ENCODE measurements at places on chromosomes 16 and 17.
A peak's percentile ranks its signal among the peaks of the same experiment; 100 is the strongest.

DNA sequence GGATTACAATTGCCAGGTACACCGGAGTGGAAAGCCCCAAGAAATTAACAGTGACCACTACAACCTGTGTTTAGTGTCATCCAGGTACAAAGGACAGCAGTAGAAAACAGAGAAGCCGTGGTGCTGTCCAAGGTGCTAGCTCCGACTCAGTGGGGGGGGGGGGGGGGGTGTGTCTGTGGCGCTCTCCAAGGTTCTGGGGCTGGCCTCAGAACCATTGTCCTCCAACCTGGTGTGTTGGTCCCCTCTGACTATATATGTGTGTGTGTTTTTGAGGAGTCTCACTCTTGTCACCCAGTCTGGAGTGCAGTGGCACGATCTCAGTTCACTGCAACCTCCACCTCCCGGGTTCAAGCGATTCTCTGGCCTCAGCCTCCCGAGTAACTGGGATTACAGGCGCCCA lies 5.8 kb upstream of the ZNF23 start:
- DNase-seq, result no peak

GRCh38 chr17:42334677-42335076 lies 46.4 kb downstream of the STAT5A start:
- DNase-seq, result no peak

GRCh38 chr16:2919511-2920255 lies 8.0 kb downstream of the FLYWCH1 start:
- no peak for DNase-seq

DNA sequence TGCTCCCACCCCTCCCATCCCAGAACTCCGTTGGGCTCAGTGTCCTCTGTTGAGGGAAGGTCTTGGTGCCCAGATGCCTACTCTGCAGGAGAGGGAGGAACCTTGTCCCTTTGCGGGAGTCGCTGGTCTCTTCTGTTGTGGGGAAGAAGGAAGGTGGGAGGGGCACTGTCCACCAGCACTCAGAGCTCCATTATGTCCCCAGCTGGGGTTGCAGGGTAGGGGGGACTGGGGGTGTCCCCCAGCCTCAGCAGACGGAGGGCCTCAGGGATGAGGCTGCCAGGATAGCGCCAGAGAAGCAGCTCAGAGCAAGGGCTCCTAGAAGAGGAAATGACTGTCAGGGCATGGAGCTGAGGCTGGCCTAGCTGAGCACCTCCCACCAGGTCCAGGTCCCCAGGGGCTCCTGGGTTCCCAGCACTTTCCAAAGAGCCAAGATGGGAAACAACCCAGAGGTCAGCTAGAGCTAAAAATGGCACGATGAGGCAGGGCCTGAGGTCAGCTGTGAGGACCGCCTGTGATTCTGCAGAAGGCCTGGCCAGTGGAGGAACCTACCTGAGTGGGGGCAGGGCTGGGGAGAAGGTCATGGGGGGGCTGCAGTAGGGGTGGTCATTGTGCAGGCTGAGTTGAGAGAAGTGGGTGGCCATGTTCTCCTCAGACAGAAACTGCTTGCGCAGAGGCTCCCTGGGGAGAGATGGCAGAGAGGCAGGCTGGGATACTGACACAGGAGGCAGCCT lies 893 bp downstream of the HCFC1R1 start:
- no peak for DNase-seq

GRCh38 chr17:2048805-2049204 lies 6.1 kb upstream of the HIC1 start:
- no peak for DNase-seq

DNA sequence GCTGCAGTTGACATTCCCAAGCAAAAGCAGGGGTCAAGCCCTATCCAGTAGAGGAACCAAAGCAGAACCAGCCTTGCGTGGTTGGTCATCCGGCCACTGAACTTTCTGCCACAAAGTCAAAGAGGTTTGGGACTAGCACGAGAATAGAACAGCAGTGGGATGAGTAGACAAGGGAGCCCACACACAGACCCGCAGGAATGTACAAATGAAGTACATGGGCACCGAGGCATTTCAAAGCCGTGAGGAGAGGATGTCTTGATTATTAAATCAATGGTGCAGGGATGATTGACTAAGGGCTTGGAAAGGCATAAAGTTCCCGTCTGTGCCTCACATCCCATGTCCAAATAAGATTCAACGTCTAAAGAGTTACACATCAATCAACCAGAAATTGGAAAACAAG lies 81.8 kb upstream of the TBC1D3K start:
- no peak for DNase-seq

DNA sequence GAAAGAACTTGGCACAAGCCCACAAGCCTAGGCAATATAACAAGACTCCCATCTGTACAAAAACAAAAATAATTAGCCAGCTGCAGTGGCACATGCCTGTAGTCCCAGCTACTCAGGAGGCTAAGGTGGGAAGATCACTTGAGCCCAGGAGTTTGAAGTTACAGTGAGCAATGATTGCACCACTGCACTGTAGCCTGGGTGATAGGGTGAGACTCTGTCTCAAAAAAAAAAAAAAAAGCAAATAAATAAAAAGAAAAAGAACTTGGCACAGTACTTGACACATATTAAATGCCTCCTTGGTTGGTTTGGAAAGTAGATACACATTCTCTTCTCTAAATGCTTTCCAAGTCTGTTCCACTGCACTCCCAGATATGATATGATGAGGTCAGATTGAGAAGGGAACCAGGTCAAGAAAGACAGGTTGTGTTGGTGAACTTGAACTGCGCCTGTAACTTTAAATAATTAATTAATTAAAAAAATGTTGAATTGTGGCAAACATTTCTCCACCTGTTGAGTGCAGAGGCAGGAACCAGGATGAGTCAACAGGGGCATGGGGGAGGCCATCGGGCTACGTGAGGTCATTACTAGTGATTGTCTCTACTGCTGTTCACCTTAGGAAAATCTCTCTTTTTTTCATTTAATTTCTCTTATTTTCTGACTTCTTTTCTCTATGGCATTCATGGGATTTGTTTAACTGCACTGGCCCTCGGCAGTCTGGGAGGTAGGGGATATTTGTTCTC lies 25.9 kb upstream of the EFCAB13 start:
- DNase-seq, result no peak

- DNase-seq, result no peak
These were observed 2.7 kb upstream of the CDK5R1 start for GRCh38 chr17:32484041-32484461.

- DNase-seq, result no peak
These were observed 10.0 kb upstream of the BEAN1 start for GRCh38 chr16:66416939-66417700.

GRCh38 chr17:77282524-77283515 lies 142.1 kb downstream of the SEC14L1 start:
- no peak for DNase-seq

DNA sequence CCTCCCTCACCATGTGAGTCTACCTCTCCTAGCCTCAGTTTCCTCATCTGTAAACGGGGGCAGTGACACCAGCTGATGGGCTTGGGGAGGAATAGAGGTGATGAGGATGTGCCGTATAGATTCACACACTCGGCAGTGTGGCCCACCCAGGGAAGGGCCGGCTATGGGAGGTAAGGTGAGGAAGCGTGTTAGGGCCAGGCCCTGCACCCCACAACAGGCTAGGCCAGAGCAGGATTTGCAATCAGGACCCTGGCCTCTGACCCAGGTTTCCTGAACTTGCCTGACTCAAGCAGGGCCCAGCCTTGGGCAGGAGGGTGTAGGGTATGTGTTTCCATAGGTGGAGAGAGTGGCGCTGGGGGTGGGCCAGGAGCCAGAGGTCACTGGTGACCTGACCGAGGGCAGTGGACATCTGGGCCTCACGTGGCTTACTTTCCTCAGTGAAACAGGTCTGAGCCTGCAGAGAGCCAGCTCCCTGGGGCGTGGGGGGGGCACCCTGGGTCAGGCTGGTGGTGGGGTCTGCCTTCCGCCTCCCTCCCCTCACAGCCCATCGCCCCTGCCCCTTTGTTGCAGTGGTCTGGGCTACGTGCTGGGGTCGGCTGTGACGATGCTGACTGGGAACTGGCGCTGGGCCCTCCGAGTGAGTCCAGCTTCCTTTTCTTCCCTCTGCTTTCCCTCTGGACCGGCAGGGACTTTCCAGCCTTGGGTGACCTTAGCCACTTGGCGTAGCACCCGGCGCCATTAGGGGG lies 12.8 kb downstream of the SPNS3 start:
- no peak for DNase-seq

- no peak for DNase-seq
These were observed 66.0 kb downstream of the CDK12 start for GRCh38 chr17:39527220-39527813.

DNA sequence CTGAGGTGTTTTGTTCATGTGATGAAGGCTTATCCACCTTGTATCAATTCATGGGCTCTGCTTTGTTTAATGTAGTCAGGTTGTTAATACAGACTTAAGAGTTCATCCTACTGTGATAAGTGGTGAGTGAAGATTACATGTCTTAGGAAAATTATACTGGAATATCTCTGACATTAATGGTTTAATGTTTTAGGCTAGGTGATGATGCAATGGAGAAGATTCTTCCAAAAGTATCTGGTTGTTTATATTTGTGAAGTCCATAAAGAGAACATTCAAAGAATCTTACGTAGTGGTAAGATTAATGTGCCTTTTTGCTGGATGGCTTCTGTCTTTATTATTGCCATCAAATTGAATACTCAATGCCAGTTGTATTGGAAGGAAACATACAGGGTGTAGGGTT lies 236.4 kb downstream of the BCAS3 start:
- DNase-seq, result no peak

DNA sequence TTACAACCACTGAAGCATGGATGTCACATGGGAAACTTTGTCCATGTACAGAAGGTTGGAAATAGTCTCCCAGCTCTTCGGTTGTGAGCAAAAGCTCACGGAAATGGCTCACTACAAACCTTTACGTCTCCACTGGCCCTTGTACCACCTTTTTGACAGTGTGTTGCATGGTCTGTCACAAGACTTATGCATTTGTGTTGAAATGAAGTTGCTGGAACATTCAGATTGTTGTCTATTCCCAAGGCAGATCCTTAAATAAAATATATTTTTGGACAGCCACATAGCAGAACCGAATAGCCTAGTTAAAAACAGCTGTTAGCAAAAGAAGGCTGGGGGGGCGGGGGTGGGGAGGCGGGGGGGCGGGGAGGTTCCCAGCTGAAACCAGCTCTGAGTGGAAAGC lies 39.2 kb downstream of the KNOP1 start:
- no peak for DNase-seq

DNA sequence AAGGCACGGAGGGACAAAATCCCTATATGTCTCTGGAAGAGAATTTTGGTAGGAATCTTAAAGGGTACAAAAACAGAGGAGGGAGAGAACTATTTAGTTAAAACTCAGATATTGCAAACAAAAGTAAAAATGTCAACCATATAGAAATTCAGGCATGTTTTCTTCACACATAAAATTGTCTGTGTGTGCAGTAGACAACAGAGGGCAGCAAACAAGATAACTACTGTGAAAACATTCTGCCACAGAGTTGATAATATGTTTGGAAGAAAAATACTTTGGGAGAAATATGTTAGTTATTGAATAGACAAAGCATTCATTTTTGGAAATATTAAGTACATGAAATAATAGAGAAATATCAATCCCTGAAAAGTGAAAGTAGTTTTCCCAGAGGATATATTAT lies 56.2 kb downstream of the SNX11 start:
- no peak for DNase-seq

DNA sequence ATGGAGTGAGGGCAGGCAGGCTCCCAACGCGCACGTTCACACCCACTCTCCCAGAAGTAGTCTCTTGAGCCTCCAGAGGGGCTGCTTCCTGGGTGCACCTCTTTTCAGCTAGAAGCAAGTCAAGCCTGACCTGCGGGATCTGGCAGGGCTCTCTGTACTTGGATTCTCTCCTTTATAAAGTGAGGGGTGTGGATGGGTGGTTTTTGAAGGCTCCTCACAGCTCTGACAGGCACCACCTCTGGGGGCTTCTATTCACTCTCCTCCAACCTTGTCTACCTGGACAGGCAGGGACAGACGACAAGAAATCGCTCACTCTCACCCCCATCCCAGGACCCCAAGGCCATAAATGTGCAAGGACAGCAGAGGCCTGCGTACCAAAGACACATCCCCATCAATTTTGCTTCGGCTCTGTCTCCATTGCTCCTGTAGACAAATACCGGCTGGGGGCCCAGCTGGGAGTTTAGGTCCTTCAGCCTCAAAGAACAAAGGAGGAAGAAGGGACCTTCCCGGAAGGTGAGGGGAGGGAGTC lies 814 bp upstream of the DYNLL2 start:
- DNase-seq, result no peak

GRCh38 chr16:68636064-68636560 lies 9.0 kb upstream of the CDH3 start:
- no peak for DNase-seq

DNA sequence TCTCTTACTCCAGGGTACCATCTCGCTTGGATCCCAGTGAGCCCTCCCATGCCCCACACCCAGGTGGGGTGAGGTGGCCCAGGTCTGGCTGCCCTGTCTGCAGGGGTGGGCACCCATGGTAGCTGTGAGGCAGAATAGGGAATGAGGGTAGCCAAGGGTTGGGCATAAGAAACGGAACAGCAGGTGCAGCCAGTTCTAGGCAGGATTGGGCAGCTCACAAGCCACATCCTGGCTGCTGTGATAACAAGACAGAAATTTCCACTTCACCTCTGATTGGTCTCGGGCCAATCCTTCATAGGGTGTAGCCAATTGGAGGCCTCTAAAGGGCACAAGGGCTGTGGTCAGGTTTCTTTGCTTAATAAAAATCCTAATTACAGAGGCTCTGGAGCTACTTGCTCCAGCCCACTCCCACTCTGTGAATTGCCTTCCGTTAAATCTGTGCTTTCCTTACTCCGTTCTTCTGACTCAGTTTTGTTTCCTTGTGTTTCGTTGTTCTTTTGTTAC lies 1.5 kb upstream of the ARHGDIG start:
- DNase-seq, result no peak

DNA sequence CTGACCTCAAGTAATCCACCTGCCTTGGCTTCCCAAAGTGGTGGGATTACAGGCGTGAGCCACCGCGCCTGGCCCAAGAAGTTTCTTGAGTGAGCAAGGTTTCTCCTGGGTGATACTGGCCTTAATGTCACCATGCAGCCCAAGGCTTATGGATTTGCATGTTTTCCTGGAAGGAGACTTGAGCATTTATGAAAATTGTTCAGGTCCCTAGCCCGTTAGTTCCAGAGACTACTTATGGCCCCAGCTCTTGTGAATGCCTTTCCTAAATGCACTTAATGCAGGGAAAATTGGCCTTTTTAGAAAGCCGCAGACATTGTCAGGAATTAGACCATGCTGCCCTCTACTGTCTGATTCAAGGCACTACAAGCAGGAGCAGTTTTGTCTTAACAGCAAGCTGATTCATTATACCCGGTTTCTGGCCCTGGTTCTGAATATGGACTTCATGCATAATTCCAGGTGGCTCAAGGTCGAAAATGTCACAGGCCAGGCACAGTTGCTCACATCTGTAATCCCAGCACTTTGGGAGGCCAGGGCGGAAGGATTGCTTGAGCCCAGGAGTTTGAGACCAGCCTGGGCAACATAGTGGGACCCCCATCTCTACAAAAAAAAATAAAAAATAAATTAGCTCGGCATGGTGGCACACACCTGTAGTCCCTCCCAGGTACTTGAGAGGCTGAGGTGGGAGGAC lies 91.3 kb downstream of the SNX29 start:
- peak; percentile 15 for DNase-seq

DNA sequence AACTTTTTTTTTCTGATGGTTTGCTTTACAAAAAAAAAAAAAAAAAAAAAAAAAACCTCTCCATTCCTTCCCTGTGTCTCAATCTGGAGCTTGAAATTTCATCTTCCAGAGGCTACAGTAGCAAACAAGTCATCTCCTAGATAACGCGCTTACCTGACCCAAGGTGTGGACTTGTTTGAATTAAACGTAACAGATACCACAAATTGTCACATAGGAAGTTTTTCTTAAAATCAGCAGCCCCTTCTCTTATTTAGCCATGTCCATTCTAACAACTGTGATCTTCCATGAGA lies 2.0 kb downstream of the STAT5B start:
- DNase-seq, result no peak

Measured in stimulated activated CD8-positive, alpha-beta memory T cell treated with anti-CD3 and anti-CD28 coated beads, Interleukin-12 subunit alpha, Interleukin-12 subunit beta, amount 100 ng/mL, for 4 hours (primary cell).